ENCODE measurements at places on chromosomes 12 and 14. TPM values are rescaled to one million over a fixed set of nuclear protein-coding genes. Genes with fewer than 3 reads are reported as not detected.

- DNase-seq: peak; percentile 22
Measured at GRCh38 chr12:74538491-74539258, 1.0 kb downstream of the ATXN7L3B start.

- DNase-seq: no peak
Measured at GRCh38 chr12:131599190-131600159, 111.4 kb upstream of the SFSWAP start.

DNA sequence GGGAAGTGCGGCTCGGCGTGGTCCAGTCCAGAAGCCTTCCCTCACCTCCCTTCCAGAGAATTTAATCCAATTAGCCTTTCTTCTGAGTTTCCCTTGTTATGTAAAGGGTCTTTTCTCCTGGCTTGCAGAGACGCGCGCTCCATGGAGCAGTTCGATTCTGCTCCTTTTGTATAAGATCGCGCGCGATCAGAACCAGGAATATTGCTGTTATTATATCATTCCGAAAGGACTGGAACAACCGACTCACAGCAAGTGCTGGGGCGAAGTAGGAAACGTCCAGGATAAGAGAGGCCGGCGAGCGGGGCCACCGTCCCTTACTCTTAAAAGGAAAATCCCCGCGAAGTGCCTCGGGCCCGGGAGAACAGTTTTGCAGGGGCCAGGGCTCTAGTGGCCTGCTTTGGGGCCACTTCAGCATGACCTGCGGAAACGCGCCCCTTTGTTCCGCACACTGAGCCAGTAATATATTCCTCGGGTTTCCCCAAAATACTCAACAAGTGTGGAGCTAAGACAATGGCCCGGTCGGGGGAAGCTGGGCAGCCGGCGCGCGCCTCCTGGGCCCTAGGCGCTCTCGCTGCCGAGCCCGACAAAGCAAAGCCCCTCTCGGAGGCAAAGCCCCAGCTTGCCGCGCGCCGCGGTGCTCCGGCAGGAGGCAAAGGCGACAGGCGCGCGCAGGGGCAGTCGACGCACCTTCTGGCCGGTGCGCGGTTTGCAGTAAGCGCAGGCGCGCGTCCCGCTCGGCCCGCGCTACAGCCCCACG is 2.9 kb downstream of the RFX4 start:
- DNase-seq: no peak

DNA sequence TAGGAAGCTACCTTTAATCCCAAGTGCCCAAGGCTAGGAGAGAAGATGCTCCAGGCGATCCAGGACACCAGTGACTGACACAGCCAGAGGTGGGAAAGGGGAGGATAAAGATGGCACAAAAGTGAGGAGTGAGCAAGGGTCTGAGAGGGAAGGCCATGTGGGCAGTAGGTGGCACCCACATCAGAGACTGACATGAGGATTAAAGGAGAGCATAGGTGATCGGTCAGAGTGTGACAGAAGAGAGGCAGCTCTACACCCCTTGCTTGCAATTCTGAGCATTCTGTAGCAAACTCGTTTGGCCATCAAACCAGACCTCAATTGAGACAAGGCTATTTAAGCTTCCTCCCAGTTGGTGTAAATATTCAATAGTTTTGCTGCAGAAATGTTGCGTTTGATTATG is 724 bp upstream of the CD27 start:
- DNase-seq: no peak

- DNase-seq: no peak
Measured at GRCh38 chr14:89493877-89494634, 77.0 kb upstream of the FOXN3 start.

- DNase-seq: no peak
Measured at GRCh38 chr14:99818503-99819036, 25.4 kb downstream of the EML1 start.

DNA sequence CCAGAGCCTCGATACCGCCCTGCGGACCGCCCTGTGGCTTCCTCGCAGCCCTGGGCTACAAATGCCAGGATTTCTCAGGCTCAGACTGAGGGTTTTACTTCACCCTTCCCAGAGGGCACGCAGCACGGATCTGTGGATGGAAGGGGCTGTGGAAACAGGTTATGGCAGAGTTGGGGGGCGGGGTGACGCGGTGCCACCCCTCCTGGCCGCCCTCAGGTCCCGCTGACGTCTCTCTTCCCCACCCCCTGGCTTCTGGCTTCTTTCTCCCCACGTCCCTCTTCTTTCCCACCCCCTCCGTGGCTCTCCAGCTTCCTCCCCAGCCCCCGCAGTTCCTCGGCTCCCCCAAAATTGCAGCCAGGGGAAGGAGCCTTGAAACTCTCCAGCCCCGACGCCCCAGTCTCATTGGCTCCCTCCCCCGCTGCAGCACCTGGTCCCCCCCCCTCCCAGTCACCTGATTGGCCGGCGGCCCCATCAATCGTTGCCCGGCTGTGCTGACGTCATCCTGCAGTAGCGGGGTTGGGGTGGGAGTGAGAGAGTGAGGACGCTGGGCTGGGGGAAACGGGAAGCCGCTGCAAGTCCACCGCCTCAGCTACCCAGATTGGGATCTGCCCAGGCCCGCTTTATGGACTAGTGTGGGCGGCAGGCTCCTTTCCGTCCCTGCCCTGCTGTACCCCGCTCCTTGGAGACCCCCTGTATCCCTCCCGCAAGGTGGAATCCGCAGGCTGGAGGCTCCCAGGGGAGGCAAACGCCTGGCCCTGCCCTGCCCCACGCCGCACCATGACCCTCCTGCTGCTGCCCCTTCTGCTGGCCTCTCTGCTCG is at the start of gene CLSTN3:
TSS of gene CLSTN3 (plus strand) at position 500 of the 820 bp plus-strand sequence. CDS start at position 778, 278 bp downstream.
- peak; percentile 84 for DNase-seq

DNA sequence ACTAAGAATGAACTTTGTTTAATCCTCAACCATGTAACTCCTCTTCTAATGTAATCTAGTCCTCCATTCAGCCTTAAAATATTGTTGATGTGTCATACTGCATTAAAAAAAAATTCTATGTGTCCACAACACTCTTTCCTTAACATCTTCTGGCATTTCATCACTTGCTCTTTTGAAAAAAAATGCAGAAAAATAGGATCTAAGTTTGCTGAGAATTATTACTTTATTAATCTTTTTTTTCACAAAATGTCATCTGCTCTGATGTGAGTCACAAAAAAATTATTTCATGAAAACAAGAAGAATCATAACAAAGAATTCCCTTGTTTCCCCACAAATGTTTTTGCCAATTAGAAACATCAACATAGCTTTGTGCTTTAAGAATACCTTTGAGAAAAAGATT is 410.1 kb upstream of the MGAT4C start:
- DNase-seq: no peak

DNA sequence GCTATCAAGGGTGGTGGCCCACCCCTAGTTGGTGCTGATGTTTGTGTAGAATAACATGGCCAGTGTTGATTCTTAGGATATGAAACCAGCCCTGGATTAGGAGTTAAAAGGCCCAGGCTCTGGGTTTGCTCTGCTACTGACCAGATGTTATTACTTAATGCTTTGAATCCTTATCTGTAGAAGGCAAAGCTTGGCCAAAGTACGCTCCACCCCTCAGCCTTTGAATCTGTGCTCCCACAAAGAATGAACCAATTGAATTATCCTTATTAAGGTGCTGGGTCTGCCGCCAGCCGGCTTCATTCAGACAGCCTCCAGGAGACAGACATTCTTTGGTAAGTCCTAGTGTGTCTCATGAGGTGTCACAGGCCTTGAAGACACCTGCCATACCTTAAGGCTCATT is 41.8 kb downstream of the AKAP3 start:
- DNase-seq: no peak

GRCh38 chr12:125922330-125922729 is 857.1 kb downstream of the AACS start:
- no peak for DNase-seq

DNA sequence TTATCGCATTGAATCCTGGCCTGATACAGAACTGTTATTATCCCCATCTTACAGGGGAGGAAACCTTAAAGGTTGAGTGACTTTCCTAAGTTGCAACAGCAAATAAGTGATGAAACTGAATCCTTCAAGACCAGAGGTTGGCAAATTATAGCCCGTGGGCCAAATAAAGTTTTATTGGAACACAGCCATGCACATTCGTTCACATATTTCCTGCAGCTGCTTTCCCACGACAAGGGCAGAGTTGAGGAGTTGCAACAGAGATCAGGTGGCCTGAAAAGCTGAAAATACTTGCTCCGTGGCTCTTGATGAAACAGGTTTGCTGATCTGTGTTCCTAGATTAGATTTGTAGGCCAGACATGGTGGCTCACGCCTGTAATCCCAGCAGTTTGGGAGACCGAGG is 126.7 kb downstream of the PHETA1 start:
- no peak for DNase-seq

GRCh38 chr14:81450100-81450531 is 50.0 kb upstream of the STON2 start:
- no peak for DNase-seq

- DNase-seq: no peak
Measured at GRCh38 chr12:92408072-92408900, 262.6 kb upstream of the BTG1 start.

- DNase-seq: no peak
Measured at GRCh38 chr12:63325757-63326156, 174.8 kb upstream of the AVPR1A start.

DNA sequence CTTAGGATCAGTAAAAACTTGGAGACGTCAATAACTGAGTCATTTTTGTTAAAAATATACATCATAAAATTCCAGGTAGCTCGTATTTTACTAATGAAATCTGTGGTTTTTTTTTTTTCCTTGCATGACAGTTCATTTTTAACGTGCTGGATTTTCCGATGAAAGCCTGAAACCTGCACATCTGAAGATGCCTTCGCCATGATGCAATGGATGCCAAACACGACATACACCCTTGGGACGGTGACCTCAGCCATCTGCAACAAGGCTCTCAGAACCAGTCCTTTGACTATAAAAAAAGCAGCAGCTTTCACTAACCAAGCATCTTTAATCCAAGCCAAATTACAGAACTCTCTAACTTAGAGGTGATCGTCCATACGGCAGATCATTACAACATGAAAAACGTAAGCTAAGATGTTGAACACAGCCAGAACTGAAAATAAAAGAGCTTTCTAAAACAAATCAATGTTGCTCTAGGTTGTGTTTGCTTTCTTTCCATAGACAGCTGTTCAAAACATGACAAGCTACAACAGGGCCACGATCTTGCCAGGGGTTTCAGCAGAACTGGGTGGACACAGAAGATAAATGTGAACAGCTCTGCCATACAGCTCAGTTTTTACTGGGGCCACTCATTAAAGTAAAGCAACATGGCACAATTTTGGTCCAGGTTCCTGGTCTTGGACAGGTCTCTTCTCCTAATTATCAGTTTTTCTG is 7.8 kb downstream of the NIN start:
- DNase-seq: no peak

GRCh38 chr12:64243809-64244208 is 21.7 kb upstream of the KICS2 start:
- no peak for DNase-seq

GRCh38 chr12:117502633-117503032 is 141.2 kb upstream of the NOS1 start:
- DNase-seq: no peak

DNA sequence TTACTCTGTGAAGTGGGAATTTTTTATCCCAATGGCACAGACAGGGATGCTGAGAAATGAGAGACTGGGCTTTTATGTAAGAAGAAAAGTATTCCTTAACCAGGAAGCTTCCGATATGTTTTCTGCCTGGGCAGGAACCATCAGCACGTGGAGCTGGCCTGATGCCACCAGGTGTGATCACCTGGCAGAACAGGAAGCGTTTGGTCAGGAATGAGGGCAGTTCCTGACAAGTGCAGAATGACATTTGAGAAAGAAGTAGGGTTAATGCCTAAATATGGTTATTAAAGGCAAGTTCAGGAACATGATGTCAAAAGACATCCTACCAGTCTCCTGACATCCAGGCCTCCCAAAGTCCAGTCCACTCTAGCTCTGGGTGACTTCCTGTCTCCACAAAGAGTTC is 210.3 kb downstream of the NUAK1 start:
- no peak for DNase-seq

DNA sequence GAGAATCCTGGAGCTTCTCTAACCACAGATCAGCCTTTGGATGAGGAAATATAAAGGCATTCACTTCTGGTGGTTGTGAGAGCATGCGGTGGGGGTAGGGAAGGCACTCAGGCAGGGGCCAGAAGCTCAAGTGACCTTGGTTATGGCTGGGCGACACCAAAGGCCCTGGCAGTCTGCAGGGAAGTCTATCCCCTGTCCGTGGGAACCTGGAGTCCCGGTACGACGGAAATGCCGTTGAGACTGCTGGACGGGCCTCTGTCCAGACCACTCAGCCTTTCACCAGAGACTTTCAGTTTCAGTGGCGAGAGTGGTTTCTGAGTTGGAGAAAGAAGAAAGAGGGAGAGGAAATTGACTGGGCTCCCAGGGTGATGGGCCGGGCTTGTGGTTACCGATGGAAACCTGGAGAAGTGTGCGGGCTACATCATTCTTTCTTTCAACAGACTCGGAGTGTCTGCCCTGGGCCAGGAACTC is 20.9 kb downstream of the ISCA2 start:
- no peak for DNase-seq

DNA sequence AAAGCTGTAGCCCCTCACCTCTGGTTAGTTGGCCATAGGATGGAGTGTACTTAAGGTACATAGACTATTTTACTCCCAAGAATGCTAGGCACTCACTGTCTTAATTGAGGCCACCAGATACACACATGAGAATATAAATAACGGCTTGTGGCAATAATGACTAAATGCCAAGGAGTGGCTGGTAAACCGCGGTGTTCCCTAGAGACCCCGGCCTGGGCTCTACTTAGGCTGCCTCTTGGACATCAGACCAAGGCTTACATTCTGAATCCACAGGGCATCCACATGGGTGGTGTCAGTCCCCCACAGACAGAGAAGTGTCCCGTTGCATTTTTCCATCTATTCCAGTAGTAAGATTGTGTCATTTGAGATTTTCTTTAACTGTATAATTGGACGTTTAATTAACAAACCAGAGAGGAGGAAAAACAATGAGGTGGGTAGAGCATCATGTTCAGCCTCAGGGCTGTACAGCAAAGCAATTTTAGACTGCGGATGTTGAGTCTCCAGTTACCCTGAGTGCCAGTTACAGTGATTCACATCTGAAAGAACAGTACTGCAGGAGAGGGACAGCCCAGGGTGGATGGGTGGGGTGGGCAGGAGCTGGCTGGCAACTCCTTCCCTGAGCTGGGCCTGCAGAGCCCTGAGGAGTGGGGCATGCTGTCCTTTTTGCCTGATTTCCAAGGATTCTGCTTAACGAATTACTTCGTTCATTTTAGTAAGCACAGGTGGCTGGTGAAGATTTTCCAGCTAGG is 20.5 kb downstream of the CKB start:
- DNase-seq: no peak

DNA sequence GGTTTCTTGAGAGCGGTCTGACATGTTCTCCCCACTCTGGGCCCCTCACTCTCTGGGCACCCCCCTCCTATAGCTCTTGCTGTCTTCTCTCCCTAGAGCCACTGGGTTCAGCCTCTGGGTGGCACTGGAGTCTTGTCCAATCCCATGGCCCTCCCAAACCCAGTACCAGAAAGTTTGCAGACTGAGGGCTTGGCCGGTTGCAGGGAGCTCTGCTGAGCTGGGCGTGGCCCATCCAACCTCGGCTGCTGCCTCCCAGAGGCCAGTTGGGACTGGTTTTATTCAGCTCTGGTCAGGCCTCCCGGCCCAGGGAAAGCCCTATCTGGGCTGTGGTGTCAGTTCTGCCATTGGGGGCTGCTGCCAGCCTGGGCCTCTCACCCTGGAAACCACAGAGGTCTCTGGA is 37.9 kb downstream of the ISCA2 start:
- no peak for DNase-seq

The IFNG-AS1 gene
- total RNA-seq: 1.2 TPM

The BEGAIN gene
- total RNA-seq: 1.6 TPM

The ADCY4 gene
- total RNA-seq: 8.5 TPM

The GLI1 gene
- total RNA-seq: 0.82 TPM

The DLGAP5 gene
- 0.73 TPM for total RNA-seq

The BRF1 gene
- total RNA-seq: 57.7 TPM

The C1R gene
- total RNA-seq: 2.2 TPM

The RTL1 gene
- total RNA-seq: not detected

The LRIG3 gene
- not detected for total RNA-seq

The SLC8A3 gene
- 0.21 TPM for total RNA-seq
